Activated CD4-positive, alpha-beta T cell treated with anti-CD3 and anti-CD28 coated beads for 1 hour (primary cell): ENCODE measurements at places on chromosomes 6 and 20.

- no peak for DNase-seq
Observed at GRCh38 chr20:48380661-48381060, 447.1 kb downstream of the PREX1 start.

DNA sequence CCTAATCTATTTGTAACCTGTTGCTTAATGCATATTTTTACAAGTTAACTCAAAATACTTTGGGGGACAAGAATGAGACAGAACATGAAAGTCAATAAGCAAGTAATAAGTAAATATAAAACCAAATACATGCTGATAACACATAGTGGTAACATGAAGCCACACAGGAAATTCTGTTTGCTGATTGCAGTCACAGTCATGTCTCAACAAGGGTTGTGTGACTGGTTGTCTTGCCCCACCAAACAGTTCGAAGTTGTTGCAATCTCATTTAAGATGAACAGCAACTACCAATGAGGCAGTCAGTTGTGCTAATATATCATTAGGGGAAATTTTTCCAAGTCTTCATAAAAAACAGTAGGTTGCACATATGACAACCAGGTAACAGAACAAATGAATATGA is 14.5 kb downstream of the CD24 start:
- DNase-seq = no peak

- no peak for DNase-seq
Observed at GRCh38 chr6:114471450-114471849, 128.6 kb upstream of the HS3ST5 start.

- DNase-seq = no peak
Observed at GRCh38 chr20:53834062-53834442, 236.3 kb downstream of the BCAS1 start.

DNA sequence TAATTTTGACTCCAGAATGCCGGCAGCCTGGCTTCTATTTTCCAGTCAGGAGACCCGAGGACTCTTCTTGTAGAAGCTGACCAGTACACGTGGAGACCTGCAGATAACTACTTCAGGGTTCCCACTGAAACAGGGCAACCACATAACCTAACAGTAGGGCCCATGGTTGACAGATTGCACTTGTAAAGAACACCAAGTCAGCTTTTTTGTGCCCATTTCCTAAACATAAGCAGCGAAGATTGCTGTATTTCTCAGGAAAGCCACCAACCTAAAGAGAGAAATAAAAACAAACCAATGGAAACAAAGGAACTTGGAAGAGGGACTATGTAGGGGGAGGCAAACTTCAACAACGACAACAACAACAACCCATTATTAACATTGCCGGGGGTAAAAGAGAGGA is 50.1 kb upstream of the EDN3 start:
- no peak for DNase-seq

DNA sequence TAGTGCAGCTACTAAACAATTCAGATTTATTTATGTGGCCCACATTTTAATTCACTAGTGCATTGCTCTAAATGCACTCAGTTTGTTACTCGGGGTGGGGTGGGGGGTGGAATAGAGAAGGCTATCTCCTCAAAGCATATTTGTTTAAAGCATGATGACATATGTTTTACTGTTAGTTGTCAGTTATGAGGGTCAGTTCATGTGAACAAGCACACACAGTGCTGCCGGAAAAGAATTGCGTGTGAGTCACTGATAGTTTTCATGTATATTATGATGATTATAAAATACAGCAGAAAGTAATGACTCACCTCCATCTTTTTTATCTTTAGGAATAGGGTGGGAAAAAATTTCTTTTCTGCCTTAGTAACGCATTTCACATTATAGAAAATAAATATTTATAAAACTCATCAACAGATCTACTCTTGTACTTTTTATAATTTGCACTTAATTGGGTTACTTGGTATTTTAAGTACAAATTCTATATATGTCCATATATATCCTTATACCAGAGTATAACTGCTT is 42.2 kb upstream of the STXBP5 start:
- DNase-seq = no peak

DNA sequence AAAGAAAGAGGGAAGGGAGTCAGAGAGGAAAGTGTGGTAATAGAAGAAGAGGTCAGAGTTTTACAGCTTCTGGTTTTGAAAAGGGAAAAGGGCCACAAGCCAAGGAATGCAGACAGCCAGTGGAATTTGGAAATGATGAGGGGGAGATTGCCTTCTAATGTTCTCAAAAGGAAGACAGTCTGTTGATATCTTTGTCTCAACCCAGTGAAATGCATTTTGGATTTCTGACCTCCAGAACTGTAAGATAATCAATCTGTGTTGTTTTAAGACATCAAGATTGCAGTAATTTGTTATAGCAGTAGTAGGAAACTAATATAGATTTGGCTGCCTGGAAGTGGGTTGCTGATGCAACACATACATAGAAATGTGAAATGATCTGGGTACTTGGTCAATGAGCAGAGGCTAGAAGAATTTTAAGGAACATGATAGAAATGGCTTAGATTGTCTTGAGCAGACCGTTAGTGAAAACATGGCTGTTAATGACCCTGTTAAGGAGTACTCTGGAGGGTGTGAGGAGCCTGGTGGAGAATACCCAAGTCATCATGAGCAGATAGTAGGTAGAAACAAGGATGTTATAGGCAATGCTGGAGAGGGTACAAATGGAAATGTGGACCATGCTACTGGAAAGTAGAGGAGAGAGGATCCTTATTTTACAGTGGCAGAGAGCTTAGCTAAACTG is 255.8 kb upstream of the RAB32 start:
- no peak for DNase-seq

DNA sequence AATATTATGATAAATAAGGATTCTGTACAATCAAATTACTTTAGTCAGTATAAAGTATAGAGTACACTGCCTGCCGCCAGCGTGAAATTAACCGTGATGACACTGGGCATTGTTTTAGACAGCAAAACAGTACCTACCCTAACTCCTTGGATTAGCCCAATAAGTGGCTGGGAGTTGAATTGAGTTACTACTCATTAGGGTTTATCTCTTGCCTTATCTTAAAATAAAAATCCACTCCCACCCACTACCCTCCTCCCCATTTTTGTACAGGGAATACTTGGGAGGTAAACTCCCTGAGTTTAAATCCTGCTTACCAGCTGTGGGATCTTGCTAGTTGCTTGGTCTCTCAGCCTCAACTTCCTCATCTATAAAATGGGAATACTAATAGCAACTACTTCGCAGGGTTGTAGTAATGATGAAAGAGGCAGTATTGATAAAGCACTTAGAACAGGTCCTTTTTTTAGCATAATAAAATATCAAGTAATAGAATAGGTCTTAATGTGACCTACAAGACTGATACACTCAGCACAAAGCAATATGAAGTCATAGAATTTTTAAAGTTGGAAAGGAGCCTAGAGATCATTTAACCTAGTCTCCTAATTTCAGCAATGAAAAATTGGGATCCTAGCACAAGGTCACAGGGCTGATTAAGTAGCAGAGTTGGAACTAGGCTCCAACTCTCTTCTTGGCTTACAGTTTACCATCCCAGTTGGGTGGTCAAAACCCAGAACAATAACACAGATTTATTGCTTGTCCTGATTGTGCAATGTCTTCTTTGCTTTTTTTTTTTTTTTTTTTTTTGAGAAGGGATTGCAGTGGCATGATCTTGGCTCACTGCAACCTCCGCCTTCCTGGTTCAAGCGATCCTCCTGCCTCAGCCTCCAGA is 23.8 kb downstream of the PHACTR2 start:
- no peak for DNase-seq

DNA sequence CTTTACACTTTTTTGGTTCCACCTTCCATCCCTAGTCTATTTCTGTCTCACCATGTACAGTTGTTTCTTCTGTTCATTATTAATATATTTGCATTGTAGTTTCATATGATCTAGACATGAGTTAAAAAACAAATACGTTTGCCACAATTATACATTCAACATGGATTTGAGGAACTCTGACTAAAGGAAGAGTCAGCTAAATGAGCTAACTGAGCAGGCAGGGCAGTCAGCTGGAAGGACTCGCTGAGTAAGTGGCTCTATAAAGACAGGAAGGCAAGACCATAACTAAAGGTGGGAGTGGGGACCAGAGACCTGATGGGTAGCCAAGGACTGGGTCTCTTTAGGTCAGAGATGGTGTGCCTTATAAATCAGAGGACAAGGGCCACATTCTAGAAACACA is 26.3 kb downstream of the TMX4 start:
- DNase-seq = no peak
